ENCODE measurements at places on chromosomes 7 and 10.

DNA sequence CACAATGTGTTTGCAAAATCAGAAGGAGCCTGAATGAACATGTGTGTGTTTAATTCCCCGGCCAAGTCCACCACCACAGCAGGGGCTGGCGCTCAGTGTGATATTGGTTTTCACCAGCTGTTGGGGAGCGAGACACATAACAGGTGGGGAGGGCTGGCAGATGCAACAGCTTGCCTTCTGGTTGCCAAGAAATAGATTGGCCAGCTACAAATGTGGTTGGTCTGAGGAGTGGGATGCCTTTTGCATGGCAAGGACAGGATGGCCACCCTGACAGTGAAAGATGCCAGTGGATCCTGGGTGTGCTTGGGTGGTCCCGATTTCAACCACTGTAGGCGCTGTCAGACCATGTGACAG, 292.5 kb upstream of the FZD8 start:
- DNase-seq: no peak

DNA sequence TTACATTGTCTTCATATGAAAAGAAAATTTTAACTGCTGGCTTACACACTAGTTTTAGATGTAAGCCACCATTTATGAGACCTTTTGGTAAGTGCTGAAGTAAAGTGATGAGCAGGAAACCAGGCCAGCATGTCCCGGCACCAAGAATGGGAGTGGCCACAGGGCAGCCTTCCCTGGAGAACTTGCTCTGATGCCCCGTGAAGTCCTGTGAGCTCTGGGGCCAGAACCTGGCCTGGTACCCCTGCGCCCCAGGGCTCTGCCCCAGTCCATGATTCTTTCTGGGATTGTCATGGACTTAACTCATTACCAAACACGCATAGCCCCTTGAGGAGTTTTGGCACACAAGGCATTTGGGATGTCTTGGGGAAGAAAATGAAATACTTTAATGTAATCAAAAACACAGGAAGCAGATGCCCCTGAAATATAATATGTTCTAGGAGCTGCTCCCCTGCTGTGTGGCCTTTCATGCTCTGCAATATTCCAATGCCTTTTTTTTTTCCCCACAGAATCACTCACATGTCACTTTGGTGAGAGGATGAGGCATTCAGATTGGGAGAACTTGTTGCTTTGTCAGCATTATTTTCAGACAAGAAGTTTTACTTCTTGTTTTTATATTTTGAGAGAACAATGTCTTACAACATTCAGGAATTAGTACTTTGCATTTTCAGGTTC, 53.1 kb upstream of the CXCL12 start:
- DNase-seq: no peak

DNA sequence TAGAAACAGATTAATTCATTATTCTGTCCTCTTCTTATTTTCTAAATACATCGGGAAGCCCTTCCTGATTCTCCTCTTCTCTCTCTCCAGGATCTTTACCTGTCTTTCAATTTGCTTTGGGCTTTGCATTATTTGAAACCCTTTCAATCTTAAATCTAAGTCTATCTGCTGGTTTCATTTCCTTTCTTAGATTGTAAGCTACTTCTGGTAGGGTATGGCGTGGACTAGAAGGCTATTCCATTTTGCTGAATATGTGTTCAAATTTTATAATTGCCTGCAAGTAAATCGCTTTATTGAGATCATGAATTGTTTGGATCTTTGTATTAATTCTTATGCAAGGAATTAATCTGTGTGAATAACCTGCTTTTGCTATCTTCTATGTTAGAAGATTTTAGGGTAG, 11.1 kb downstream of the STAM start:
- no peak for DNase-seq

DNA sequence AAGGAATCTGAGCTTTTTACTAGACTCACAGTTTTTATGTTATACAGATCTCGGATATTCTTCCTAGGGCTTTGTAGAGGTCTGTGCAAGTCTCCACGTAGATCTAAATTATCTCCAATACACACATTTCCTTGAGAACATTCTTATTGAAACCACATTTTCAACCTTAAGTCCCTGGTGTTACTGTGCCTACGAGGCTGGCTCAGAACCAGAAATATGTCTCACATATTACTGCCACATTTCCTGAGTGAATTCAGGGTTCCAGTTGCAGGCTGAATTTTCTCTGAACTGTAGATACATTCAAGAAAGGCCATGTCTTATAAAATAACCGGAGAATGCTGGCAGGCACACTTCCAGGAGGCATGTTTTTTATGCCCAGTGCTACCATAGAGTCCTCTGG, 46.5 kb downstream of the INHBA start:
- no peak for DNase-seq

GRCh38 chr7:28064437-28064836, 116.2 kb downstream of the JAZF1 start:
- DNase-seq: no peak

DNA sequence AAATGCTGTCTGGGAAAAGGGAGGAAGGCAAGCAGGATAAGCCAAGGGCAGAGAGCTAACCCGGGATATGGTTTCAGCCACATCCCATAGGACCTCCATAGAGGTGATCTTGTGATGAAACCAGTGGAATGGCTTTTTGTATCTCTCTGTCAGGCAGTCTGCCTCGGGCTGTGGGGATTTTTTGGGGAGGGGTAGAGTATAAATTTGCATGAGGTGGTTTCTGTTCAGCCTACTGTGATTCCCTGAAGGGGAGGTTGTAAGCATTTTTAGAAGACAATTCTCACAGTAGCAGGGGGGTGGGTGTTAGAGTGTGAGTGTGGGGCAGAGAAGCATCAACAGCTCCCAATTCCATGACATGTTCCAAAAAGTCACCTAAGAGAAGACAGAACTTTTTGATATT, 11.8 kb downstream of the OR9A2 start:
- no peak for DNase-seq

GRCh38 chr10:24463611-24464426, 254.9 kb downstream of the KIAA1217 start:
- DNase-seq: peak; percentile 28

Measured in stimulated activated naive CD4-positive, alpha-beta T cell treated with Interleukin-2 at 50 U/mL for 16 hours (primary cell).